COR-L47 (cell line): ENCODE measurements at places on chromosomes 7 and 10.

GRCh38 chr10:122164023-122164601 lies 107.0 kb upstream of the BTBD16 start:
- peak; percentile 44 for DNase-seq

DNA sequence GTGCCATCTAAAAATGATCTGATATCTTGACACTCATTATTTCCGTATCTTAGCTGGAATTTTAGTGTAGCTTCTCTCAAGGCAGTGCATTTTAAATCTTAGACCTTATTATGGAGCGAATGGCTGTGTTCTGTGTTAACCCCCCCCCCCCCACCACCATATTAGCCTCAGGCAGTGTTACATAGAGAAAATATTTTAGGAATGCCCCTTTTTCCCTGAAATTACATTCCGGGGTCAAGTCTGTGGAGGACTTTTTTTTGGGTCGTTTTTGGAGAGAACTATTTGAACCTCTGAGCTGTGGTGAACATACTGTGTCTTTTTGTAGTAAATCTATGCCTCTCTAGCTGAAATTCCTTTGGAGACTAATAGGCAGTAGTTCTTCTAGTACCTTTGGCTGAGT lies 3.1 kb downstream of the CCDC126 start:
- no peak for DNase-seq

DNA sequence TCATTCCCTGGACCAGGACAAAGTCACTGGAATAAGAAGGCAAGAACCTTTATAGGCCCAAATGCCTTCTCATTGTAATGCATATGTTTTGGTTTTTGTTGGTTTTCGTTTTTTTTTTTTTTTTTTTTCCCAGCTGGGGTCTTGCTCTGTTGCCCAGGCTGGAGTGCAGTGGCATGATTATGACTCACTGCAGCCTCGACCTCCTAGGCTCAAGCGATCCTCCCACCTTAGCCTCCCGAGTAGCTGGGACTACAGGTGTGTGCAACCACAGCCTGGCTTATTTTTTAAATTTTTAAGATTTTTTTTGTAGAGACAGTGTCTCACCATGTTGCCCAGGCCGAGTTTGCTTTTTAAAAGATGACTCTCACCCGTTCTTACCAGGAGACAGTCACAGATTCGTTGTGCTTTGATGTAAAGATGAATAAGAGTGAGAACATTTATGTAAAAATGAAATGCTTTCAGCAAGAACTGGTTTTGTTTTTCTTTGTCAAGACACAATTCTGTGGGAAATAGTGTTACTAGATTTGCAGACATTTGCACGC lies 7.6 kb downstream of the IQCE start:
- no peak for DNase-seq

DNA sequence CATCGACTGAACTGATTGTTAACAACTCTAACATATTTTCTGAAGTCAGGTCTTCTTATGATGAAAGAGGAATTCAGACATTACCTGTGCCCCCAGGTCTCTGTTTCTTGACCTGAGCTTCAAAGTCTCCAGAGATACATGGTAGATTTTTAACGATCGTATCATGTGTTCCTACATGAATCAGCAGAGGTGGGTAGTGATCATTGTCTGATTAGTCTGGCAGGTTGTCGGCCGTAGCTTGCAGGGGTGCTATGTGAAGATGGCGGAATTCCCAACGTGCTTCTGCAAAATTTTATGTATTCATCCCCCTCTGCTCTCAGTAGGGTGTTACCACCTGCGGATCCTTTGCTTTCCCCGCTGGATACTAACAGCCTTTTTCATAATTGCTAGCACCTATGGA lies 581.9 kb downstream of the GATA3 start:
- DNase-seq, result no peak

DNA sequence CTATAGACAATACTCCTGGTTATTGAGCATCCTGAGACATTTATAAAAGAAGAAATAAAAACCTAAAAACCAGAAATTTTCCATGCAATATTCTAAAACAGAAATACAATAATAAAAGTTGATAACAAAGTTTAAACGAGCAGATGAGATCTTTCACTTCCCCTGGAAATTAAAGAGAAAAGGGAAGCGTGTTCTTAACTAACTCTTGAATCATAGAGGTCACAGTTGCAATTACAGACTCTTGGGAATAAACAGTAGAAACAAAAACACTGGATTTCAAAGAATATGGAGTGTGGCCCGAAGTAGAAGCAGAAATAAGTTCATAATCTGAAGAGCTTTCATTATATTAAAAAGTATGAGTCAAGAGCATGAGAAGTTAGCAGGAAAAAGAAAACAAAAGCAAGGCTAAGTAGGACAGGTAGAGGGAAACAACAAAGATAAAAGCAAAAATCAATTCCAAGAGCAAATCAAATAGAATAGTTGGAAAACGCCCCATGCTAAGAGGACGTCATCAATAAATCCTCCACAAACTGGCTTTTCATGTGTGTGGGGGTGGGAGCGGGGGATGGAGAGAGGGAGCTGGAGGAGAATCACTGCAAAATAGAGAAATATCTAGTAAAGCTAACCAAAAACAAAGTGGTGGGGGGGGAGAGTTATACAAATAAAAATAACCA lies 55.2 kb upstream of the C10orf71 start:
- no peak for DNase-seq

GRCh38 chr7:51161937-51162336 lies 154.7 kb downstream of the COBL start:
- no peak for DNase-seq

GRCh38 chr7:127146746-127147536 lies 105.8 kb downstream of the GRM8 start:
- no peak for DNase-seq

DNA sequence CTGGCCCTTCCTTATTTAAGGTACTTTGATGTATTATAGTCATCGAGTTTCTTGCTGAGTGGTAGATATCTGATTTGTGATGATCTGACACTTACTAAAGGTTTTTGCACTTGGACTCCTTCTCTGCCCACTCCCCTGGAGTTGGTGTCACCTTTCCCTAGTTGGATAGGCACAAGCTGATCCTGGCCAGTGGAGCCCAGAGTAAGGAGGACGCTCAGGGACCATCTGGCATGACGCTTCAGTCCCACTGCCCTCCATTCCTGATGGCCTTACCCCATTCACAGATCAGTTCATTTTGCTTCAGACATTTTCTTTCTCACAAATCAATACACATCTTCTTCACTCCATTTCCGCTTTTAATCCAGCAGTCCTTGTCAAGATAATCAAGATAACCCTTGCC lies 20.1 kb downstream of the ASB15 start:
- no peak for DNase-seq

- no peak for DNase-seq
These were observed 44.1 kb upstream of the TARP start for GRCh38 chr7:38317515-38317914.

- DNase-seq, result peak; percentile 92
These were observed 10.0 kb upstream of the PCGF5 start for GRCh38 chr10:91210435-91210834.

DNA sequence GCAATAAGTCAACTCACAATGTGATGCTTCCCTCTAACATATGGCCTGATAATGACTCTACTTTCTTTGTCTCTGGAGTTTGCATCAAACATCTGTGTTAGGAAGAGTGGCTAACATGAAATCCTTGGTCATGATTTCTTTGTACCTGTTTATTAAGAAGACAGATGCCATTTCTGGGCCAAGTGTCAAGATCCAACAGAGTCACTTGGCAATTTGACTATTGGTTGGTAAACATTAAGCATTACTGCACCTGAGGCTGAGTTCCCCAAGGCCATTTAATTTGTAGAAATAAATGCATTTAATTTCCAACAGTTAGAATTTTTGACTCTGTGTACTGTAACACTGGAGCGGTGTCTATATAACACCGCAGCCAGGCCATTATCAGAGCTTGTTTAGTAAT lies 403.7 kb downstream of the GALNT17 start:
- no peak for DNase-seq

DNA sequence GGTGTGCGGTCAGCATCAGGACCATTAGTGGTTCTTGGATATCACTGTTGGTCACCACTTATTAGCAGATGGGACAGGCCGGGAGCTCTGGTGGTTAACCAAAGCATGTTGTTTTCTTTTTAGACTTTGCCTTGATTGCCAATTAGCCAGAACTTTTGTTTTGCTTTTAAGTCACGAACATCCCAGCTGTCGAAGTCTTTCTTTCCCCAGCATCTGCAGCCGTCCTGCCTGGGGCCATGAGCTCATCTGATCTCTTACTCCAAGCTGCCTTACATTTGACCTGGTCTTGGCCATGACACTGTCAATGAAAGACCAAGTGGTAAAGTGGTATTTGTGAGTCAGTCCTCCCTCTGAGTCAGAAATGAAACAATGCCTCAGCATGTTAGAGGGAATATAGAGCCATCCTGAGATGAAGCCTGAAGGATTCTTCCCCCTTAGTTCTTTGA lies 53.9 kb upstream of the CREB5 start:
- DNase-seq, result no peak

DNA sequence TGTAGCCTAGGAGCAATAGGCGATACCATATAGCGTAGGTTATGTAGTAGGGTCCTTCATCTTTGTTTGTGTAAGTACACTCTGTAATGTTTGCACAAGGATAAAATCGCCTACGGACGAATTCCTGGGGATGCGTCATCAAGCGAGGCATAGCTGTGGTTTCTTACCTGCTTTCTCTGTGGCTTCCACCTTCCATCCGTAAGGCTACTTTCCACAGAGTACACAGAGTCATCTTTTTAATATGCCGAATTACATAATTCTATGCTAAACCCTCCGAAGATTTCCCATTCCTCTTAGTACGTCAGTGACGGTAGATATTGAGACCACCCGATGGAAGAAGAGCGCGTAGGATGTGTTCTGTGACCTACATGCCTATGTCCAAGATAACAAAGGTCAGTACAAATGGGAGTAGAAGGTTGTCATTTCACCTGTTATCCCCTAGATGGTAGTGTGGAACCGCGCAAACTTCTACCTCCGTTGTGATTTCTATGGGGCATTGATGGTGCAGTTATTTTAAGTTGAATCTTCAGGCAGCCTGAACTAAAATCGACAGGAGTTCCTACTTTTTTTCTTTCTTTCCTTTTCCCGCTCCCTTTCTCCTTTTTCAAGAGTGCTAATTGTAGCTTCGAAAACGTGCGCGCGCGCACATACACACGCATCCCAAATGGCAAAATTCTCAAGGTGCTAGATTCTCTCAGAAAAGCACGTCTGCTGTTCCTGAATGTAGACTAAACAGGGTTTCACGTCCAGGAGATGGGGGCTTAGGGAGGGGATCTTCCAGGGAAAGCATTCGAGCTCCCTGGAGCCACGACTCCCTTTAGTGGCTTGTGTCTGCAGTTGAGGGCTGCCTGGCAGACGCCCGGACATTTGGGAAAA lies 111.7 kb upstream of the MBL2 start:
- DNase-seq, result peak; percentile 40

DNA sequence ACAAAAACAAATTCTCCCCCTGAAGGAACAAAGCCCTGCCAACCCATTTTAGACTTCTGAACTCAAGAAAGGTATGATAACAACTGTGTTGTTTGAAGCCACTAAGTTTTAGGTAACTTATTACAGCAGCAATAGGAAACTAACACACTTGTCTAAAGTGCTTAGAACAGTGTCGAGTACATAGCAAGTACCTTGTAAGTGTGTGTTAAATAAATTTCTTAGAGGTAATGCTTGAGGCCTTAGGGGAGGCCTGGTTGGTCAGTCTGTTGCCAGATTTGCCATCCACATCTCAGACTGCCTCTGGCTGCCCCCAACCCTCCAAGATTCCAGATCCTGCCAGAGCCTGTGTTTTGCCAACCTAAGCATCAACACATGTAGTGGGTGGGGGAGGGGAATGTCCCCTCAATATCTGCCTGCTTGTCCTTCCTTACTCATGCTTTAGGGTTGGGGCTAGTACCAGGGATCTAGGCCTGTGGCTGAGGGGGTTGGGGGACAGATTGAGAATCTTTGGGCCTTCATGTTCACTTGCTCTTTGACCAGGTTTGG lies 27.1 kb upstream of the PAX2 start:
- DNase-seq, result no peak

- no peak for DNase-seq
These were observed 17.7 kb downstream of the SORBS1 start for GRCh38 chr10:95543459-95543858.

DNA sequence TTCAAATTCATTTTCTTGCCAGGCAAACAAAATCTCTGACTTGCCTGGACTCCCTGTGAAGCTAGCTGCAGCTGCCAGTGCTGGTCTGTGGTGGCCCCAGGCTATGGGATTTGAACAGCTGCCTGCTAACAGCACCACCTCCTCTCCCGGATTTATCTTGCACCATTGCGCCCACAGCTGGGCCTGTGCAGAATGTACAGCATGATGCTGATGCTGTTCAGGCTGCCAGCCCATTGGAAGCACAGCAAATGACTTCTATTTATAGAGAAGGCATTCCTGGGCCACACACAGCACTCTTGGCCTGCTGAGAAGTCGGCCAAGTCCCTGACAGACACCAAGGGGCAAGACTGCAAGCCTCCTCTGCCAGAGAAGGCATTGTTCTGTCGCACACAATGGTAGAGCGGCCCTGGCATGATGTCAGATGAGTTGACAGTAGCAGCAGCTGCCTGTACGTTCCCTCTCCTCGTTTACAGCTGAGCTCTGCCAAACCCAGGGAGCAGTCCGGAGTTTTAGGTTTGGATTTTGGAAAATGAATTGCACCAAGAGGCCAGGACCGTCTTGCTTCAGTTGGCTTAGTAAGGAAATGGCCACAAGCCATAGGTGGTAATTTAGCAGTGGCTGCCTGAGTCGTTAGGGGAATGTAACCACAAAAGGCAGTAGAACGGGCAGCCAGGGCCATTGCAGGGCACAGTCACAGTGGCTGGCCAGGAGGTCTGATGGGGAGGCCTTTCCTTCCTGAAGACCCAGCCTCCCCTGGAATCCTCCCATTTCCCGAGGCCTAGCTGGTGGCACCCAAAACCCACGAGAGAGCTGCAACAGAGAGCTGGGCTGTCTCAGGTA lies 38.5 kb downstream of the MTURN start:
- peak; percentile 95 for DNase-seq

GRCh38 chr10:96252730-96253129 lies 18.6 kb downstream of the BLNK start:
- DNase-seq, result no peak

DNA sequence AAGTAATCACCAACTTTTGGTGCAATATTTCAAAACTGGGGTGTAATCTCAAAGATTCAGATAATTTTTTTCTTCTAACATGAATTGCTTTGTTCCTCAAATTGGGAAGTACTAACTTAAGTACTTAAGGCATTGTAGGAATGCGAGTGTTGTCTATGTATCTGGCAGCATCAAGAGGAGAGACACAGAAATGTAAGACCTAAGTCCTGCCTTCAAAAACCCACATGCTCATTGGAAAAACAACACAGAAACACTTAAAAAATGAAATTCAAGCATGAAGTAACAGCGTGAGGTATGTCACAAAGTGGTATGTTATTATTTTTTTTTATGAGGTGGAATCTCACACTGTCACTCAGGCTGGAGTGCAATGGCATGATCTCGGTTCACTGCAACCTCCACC lies 288.5 kb downstream of the ZEB1 start:
- DNase-seq, result no peak

GRCh38 chr7:71303566-71303965 lies 171.6 kb downstream of the GALNT17 start:
- DNase-seq, result no peak
